HuH-7 (cell line): ENCODE measurements at places on chromosomes 6 and 20.

GRCh38 chr6:11952316-11952715 is 59.8 kb upstream of the HIVEP1 start:
- DNase-seq: no peak

DNA sequence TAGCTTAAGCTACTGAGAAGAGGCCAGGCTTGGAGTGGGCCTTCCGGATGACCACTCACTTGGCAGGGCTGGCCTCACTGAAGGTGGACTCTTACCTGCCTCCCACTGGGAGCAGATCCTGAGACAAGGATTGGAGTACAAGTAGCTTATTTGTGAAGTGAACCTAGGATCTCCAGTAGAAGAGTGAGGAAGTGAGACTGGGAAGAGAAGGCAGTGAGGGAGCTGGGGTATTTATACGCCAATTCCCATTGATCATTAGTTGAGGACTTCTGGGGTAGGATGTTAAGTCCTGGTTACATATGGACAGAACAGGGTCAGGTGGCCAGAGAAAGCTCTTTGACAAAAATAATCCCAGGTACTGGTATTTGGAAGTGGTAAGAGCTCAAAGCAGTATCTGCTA is 32.3 kb upstream of the RNF24 start:
- DNase-seq: no peak

- peak; percentile 52 for DNase-seq
Measured at GRCh38 chr20:10670501-10671220, 3.1 kb downstream of the JAG1 start.

DNA sequence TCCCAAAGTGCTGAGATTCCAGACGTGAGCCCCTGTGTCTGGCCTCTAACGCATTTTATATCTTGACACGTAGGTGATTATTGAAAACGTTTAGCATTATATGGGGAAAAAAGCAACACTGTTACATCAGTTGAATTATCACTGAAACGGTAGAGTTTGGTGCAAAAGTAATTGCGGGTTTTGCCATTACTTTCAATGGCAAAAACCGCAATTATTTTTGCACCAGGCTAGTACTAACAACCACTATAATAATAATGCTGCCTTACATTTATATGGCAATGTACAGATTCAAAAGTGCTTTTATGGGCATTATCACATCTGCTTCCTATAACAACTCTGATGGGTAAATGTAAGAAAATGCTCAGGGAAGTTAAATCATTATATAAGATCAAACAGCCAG is 57.3 kb downstream of the OPRM1 start:
- DNase-seq: no peak

GRCh38 chr6:65299236-65299635 is 407.8 kb downstream of the EYS start:
- no peak for DNase-seq

DNA sequence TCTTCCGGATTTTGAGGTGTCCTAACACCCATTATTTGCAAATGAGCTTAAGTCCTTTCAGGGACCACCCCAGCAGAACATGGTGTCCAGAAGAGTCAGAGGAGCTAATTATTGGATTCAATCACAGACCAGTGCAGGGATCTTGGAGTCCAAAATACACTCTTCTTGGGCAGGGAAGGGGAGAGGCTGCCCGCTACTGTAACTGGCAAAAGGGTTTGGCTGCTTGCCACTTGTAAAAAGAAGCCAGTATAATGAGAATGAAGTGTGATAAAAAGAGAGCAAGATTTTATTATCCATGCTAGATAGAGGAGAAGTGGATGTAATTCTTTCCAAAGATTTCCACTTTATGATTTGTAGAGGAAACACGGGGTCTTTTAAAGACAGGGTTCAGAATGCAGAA is 19.3 kb downstream of the SPINT3 start:
- DNase-seq: no peak

DNA sequence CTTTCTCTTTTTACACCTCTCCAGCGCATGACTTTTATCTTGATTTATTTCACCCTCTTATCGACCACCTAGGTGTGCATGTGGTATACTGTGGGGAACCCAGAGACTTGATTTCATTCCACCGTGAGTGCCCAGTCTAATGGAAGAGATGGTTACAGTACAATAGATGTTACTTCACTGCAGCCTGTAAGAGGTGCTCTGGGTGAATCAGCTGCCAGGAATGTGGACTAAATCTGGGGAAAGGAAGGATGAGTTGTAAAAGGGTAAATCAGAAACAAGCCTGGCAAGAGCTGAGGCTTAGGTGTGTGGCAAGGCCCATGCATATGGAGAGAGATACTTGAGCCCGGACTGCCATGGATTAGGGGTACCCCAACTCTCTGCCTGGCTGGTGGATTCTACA is 7.4 kb downstream of the STK35 start:
- no peak for DNase-seq

- no peak for DNase-seq
Measured at GRCh38 chr20:32823737-32824588, 4.2 kb downstream of the MAPRE1 start.

GRCh38 chr6:36852481-36853147 is 13.4 kb upstream of the CPNE5 start:
- no peak for DNase-seq

DNA sequence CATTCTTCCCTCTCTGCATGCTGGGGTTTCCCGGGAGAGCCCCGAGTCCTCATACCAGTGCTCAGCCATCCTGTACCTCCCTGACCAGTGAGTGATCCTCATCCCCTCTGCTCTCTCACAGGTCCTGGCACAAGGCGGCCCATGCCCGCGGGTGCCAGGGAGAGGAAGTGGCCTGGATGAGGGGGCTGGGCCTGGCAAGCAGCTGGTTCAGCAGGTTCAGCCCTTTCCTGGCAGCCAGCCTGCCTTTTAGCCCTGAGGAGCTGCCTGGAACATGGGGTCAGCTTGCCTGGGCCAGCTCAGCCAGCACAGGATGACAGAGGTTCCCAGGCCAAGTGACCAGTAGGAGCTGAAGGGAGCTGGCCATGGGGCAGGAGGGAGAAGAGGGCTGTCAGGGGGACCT is 10.9 kb downstream of the MOCS1 start:
- no peak for DNase-seq

DNA sequence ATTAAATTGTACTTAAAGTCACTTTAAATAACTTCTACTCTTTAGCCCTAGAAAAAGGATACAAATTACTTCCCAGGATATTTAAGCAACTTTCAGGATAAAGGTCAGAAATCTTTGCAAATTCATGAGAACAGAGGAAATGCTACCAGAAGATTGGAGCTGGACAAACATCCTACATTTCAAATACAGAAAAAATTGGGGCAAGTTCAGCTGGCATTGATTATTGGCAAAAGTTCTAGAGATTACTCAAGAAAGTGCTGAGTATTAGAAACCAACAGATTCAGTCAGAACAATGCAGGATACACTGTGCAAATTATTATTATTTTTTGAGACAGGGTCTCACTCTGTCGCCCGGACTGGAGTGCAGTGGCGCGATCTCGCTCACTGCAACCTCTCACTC is 6.0 kb downstream of the SLC22A23 start:
- DNase-seq: no peak

DNA sequence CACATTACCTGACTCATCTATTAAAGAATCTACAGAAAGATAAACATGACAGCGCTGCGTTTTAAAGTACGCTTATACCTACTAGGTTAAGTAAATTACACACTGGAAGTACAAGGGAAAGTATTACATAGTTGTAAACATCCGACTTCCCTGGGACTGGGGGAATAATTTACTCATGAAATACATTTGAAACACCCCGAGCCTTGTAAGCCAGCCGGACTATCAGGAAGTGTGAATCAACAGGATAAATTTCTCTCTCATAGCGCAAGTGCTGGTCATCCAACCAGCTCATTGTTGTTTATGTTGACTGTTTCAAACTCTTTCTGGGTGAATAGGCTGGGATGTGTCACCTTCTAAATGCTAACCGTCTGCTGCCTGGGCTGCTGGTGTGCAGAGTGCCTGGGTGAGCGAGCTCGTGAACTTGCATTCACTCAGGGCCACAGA is 4.9 kb downstream of the BMP6 start:
- no peak for DNase-seq

DNA sequence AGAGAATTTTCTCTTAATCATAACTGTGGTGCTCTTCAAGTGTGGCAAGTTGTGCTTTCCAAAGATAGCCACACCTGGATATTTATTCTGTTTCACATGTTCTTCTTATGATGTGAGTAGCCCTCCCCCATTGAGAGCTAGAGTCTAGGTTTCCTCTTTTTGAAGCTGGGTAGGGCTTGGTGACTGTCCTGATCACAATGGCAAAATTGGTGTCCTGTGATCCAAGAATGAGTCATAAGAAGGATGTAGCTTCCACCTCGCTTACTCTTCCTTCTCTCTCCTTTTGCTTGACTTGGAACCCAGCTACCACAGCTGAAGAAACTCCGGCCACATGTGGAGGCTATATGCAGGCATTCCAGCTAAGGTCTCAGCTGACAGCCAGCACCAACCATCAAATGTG is 7.4 kb upstream of the IGF2R start:
- no peak for DNase-seq
